ENCODE measurements at places on chromosomes 6 and 20.

- DNase-seq, result no peak
Measured at GRCh38 chr6:118667988-118668387, 16.6 kb upstream of the CEP85L start.

DNA sequence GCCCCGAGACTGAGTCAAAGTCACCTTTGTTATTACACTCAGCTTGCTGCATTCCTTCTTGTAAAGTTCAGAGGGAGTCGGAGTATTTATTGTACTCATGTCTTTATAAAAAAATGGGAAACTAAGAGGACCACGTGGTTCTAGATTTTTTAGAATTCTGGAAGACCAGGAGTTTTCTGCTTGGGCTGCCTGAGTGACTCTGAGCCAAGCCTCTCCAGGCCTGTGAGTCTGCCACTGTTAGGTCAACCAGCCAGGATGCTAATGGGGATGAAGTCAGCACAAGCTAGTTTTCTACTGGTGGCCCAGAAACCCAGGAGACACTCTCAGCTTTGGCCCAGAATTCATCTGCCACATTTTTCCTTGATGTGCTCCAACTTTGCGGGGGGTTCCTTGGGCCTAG, 453.5 kb upstream of the SULF2 start:
- DNase-seq, result no peak

DNA sequence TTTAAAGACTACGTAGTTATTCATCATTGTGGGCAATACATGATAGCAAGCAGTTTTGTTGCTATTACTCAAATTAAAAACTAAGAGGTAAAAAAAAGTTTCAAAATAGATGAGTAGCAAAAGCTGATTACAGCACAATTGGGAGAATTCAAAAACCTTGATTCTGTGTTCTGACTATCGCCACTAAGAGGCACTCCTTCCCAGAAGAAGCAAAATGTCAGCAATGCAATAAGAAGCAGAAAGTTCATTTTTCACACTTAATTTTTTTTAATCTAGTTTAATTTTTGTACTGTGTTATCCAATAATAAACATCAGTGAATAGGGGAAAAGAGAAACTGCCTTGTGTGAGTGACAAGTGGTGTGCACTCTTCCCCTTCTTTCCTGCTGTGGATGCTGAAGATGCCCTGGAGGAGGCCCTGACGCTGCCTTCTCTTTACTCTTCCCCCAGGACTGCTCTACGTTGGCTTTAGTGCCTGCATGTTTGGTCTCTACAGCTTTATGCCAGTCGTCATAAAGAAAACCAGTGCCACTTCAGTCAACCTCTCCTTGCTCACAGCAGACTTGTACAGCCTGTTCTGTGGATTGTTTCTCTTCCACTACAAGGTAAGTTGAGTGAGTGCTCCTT, 263.2 kb upstream of the PLN start:
- DNase-seq, result no peak

GRCh38 chr6:70676821-70677220, 9.1 kb downstream of the SMAP1 start:
- no peak for DNase-seq

DNA sequence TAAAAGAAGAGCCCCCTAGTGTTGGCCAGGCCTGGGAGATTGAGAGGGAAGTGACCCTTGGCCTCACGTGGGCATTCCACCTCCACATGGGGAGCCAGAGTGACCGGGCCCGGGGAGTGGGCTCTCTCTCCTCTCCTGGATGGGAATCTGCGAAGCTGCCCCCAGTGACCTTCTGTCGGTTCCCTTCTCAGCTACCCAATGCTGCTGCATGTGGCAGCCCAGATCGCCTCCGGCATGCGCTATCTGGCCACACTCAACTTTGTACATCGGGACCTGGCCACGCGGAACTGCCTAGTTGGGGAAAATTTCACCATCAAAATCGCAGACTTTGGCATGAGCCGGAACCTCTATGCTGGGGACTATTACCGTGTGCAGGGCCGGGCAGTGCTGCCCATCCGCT, 10.1 kb upstream of the GTF2H4 start:
- no peak for DNase-seq

DNA sequence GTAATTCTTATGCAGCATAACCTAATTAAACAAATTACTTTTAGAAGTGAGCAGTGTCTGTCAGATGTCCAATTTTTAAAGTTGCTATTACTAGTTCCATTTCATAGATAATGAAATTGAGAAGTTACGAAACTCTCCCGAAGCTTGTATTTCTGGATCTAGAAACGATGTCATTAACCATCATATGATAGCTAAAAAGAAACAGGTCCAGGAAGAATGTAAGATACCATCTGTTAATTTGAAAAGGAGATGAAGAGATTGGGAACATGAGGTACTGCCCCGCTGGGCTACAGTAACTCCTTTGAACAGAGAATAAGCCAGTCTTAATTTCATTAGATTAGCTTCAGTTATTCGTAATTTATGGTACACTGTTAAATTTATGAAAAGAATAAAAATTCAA, 47.5 kb upstream of the TMX4 start:
- DNase-seq, result no peak

GRCh38 chr20:41174373-41174772, 37.0 kb downstream of the PLCG1 start:
- DNase-seq, result no peak
